ENCODE measurements at places on chromosomes 1 and 21. TPM values are rescaled to one million over a fixed set of nuclear protein-coding genes. Genes with fewer than 3 reads are reported as not detected.

DNA sequence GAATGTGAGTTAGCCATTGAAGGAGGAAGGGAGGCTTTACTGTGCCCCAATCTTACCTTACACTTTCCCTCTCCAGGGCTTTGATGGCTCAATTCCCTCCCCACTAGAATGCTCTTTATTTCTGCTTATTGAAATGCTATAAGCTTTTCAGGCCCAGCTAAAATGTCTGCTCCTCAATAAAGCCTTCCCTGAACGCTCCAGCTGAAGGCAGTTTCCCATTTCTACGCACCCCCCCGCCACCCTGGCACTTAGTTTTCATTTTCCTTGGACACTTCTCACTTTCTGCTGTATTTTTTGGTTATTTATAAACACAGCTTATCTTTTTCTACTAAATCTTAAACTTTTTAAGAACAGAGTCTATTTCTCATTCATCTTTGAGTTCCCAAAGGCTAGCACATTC, 7.1 kb upstream of the TMEM167B start:
- no peak for DNase-seq

DNA sequence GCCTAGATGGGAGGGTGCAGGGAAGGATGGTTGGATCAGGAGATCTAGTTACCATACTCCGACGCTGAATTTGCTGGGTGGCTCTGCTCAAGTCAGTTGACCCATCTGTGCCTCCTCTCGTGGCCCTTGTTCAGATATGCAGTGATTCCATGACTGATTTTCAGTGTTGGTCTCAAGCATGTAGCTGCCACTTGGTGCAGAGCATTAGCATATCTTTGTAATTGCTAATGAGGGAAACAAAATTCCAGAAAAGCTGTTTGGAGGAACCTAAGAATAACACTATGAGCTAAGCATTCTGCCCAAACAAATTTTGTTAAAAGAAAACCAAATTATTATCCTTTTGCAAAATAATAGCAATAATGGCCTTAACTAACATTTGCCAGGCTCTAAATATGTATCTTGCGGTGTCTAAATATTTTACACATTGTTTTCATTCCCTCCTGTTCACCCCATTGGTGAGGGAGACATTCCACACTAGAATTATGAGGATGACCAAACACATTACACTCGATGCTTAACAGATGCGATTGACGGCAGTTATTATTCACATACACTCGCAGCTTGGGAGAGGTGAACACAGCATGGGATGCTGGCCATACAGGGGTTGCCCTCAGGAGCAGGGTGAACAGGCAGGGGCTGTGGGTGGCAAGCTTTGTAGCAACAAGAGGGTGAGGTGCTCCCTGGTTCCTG, 69.1 kb downstream of the KCNJ15 start:
- DNase-seq = no peak

FASLG gene
- 5.1 TPM for total RNA-seq

GRCh38 chr1:245754463-245754961, 599.7 kb downstream of the KIF26B start:
- no peak for DNase-seq

DNA sequence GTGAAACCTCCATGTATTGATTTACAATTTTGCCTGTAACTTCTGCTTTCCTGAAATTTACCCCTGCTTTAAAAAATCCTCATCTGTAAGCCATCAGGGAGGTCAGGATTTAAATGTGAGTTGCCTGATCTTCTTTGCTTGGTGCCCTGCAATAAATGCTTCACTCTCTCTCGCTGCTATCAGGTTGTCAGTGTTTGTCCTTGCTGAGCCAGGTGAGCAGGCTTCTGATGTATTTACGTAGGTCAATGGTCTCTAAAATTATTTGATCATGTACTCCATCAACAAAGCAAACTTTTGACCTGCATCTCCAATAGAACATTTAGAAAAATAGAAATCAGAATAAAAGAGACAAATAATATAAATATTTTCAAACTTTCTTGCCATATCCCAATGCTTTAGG, 453.4 kb downstream of the DPYD start:
- no peak for DNase-seq
